ENCODE measurements at places on chromosomes 16 and 17.

GRCh38 chr16:17348042-17348783 is 122.5 kb downstream of the XYLT1 start:
- no peaks in the 10 kb centered on the region for H3K27me3 ChIP-seq
- peaks cover 91% of the 10 kb centered on the region for H3K4me1 ChIP-seq
- peak overlapping the region; percentile 96 for H3K27ac ChIP-seq
- no peak for DNase-seq
- no peak overlapping the region for H3K4me3 ChIP-seq

- DNase-seq: no peak
- H3K27ac ChIP-seq: no peak overlapping the region
- H3K36me3 ChIP-seq: peaks cover 2% of the 10 kb centered on the region
- no peak overlapping the region for H3K4me3 ChIP-seq
Measured at GRCh38 chr17:27518545-27519521, 62.6 kb downstream of the KSR1 start.

- no peak overlapping the region for H3K27ac ChIP-seq
- H3K27me3 ChIP-seq: no peaks in the 10 kb centered on the region
- H3K4me3 ChIP-seq: no peak overlapping the region
- no peak for DNase-seq
Measured at GRCh38 chr17:75693500-75694481, 26.7 kb downstream of the SAP30BP start.

DNA sequence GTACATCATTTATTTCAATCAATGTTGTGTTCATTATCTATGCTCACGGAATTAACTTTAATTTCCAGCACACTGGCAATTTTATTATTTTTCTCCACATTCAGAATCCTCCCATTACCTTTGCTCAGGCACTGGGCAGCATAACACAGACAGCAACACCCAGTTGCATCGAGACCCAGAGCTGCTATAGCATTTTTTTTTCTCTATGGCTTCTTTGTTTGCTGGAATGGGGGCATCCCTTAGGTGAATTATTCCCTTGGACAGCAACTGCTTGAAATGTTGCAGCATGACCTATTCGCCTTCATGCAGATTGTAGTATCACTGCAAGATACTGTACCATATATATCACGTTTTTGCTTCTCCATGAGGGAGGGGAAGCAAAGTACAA is 88.8 kb downstream of the CHD9NB start:
- no peaks in the 10 kb centered on the region for H3K4me1 ChIP-seq
- DNase-seq: no peak
- no peaks in the 10 kb centered on the region for H3K36me3 ChIP-seq
- H3K4me3 ChIP-seq: no peak overlapping the region
- H3K27ac ChIP-seq: no peak overlapping the region

DNA sequence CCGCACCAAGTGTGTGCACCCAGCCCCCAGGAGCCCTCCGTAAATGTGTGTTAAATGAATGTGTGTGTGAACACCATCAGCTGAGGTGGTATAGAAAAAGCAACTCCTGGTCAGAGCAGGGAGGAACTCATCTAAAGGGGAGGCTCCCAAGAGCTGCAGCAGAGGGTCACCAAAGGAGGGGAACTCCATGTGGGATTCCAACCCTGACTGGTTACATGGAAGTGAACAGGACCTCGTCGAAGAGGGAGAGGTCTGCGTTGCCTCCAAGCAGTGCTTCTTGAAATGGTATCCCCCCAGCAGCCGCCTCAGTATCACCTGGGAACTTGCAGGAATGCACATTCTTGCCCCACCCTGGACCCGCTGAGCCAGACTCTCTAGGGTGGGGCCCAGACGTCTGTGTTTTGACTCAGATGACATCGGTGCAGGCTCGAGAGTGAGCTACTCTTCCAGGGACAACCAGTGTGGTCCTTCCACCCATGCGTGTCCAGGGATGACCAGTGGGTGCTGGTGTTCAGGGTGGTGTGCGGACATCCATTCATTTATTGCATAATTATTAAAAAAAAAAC is 30.8 kb downstream of the ADCY9 start:
- H3K4me3 ChIP-seq: no peak overlapping the region
- H3K27ac ChIP-seq: no peak overlapping the region
- peaks cover 33% of the 10 kb centered on the region for H3K4me1 ChIP-seq
- DNase-seq: no peak
- H3K36me3 ChIP-seq: peaks cover 4% of the 10 kb centered on the region

DNA sequence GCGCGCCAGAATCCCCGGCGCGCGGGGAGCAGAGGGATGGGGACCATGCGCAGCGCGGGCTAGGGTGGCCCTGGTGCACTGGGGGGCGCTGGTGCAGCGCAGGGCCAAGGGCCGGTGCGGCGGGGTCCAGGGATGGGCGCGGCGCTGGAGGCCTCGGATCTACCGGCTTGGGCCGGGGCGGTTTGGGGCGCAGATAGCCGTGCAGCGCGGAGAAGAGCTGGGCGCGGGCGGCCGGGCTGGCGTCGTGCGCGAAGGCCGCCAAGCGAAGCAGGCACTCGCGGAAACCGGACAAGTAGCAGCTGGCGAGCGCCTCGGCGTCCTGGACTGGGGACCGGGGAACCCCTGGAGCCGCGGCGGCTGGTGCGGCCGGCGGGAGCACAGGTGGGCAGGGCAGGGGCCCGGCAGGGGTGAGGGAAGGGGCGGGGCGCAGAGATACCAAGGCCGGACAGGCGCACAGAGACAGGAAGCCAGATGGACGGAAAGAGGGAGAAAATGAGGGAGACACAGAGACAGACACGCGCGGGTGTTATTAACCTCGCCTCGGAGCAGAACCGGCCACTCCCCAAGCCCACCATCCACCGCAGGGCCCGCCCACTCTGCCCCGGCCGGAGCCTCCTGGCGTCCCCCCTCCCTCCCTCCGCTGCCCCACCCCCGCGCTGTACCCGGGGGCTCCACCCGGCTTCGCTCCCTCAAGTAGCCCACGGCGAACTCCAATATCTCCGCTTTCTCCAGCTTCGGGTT is 2.1 kb downstream of the HES7 start:
- peaks cover 77% of the 10 kb centered on the region for H3K4me1 ChIP-seq
- H3K27me3 ChIP-seq: peaks cover 50% of the 10 kb centered on the region
- no peak overlapping the region for H3K27ac ChIP-seq
- DNase-seq: peak; percentile 72
- peaks cover 7% of the 10 kb centered on the region for H3K36me3 ChIP-seq

- H3K27me3 ChIP-seq: no peaks in the 10 kb centered on the region
- no peak overlapping the region for H3K4me3 ChIP-seq
- no peaks in the 10 kb centered on the region for H3K36me3 ChIP-seq
Measured at GRCh38 chr16:3935921-3936320, 55.4 kb upstream of the CREBBP start.

DNA sequence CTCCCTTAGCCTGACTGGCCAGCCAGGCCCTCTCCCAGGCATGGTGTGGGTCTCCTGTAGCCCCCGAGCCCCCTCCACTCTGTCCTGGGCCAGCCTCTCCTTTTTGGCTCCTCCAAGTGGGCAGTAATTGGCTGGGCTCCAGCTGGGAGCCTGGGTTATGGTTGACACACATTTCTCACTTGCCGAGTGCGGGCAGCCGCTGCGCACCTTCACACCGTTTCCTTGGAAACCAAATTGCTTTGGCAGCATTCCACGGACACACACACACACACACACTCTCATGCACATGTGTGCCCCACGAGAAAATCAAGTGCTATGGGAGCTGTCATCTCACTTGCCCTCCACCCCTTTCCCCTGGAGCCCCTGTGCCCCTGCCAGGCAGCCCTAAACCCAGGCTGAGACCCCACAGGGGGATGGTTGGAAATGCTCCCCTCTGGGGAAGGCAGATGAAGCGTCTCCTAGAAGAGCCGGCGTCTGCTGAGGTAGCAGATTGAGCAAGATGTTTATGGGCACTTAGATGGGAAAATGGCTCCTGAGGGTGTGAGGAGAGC is 402.7 kb upstream of the TNRC6C start:
- no peaks in the 10 kb centered on the region for H3K36me3 ChIP-seq
- no peak overlapping the region for H3K4me3 ChIP-seq
- no peak overlapping the region for H3K27ac ChIP-seq
- no peaks in the 10 kb centered on the region for H3K4me1 ChIP-seq
- peaks cover 17% of the 10 kb centered on the region for H3K27me3 ChIP-seq

- DNase-seq: no peak
- peaks cover 21% of the 10 kb centered on the region for H3K4me1 ChIP-seq
- H3K4me3 ChIP-seq: no peak overlapping the region
- no peak overlapping the region for H3K27ac ChIP-seq
- no peaks in the 10 kb centered on the region for H3K36me3 ChIP-seq
Measured at GRCh38 chr17:3907483-3908216, 8.6 kb downstream of the P2RX1 start.

DNA sequence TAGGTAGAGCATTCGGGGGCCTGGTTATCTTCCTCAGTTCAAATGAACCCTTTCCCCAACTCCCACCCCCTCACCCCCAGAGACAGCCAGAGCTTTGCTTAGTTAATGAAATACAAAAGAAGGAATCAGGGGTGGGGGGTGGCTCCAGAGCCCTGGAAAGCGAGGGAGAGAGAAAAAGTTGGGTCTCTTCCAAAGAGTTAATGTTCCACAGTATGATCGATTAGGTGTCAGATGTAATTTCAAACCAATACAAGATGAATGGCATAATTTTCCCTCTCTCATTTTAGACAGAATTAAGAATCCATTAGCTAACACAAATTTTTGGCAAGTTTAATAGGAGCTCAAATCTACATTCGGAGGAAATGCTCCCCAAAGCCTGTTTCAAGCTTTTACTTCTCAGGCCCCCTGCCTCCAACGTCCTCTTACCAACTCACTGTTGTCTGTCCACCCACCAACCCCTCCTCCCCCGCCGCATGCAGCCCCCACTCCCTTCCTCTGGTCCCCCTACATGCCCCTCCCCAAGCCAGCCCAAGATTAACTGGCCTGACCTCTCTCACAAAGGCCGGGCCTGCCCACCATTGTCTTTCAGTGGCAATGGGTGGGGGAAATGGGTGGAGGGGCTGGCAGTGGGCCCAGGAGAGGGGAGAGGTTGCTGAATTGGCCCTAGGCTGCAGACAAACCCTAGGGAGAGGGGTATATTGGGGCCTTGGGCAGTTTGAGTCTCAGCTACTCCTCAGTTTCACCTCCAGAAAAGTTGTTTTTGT is 28.2 kb downstream of the NEUROD2 start:
- no peaks in the 10 kb centered on the region for H3K4me1 ChIP-seq
- H3K27me3 ChIP-seq: peaks cover 11% of the 10 kb centered on the region
- no peak for DNase-seq
- no peaks in the 10 kb centered on the region for H3K36me3 ChIP-seq
- H3K4me3 ChIP-seq: no peak overlapping the region
- H3K27ac ChIP-seq: no peak overlapping the region

DNA sequence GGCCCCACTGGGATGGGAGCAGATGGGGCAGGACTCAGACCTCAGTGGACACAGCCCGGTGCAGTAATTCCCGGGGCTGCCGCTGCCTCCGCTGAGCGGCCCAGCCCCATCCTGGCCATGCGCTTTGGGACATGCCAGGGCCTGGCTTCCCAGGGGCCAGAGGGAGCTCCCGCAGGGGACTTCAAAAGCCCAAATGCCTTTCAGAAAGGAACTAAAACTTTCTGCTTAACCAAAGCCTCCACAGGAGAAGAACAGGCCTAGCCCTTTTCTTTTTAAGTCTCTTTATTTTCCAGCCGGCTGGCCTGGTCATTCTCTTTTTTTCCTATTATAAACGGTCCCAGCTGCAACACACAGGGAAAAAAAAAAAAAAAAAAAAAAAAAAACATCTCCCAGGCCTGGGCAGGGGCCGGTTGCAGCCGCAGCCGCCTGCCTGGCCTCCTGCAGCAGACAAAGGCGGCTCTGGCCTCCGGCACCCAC is 10.7 kb upstream of the ZNF423 start:
- no peak overlapping the region for H3K4me3 ChIP-seq
- no peak overlapping the region for H3K27ac ChIP-seq
- peaks cover 9% of the 10 kb centered on the region for H3K27me3 ChIP-seq
- no peaks in the 10 kb centered on the region for H3K4me1 ChIP-seq
- no peaks in the 10 kb centered on the region for H3K36me3 ChIP-seq

DNA sequence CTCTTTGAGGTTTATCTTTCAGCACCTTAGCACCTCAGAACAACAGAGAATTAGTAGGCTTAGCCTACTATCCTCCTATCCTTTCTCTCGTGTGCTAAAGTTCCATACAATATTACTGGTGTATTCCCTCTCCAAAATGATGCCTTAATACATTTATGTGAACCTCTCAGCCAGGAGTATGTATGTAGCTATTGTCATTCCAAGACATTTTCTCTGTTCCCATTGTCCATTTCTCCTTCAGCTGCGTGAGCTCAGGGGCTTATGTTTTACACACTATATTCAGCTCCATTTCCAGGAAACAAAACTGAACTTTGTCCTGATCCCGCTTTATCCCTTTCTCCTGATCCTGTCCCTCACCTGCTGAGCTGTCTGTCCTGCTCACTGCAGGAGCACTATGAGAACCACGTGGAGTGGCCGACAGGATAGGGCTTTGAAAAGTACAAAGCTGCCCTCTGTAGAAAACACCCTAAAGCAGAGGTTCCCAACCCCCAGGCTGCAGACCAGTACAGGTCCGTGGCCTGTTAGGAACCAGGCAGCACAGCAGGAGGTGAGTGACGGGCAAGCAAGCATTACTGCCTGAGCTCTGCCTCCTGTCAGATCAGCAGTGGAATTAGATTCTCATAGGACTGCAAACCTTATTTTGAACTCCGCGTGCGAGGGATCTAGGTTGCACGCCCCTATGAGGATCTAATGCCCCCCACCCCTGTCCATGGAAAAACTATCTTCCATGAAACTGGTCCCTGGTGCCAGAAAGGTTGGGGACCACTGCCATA is 55.7 kb downstream of the CENPV start:
- no peak overlapping the region for H3K27ac ChIP-seq
- H3K27me3 ChIP-seq: no peaks in the 10 kb centered on the region
- H3K4me1 ChIP-seq: peaks cover 18% of the 10 kb centered on the region
- peaks cover 4% of the 10 kb centered on the region for H3K36me3 ChIP-seq
- DNase-seq: no peak
- H3K4me3 ChIP-seq: no peak overlapping the region

DNA sequence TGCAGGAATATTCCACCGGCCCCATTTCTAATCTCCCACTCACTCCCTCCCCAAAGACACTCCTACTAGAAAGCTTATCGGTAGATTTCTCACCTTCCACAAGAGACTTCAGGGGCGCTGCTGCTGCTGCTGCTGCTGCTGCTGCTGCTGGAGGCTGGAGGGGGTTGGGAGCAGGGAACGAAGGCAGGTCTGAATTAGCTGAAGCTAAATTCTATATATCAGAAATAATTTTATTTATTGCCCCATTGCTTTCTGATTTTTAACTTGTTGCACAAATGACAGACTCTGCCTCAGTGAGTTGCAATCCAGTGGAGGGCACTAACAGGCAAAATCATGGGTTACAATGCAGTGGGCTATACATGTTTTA is 25.8 kb upstream of the HLF start:
- peak overlapping the region; percentile 76 for H3K4me3 ChIP-seq
- H3K27ac ChIP-seq: no peak overlapping the region
- no peaks in the 10 kb centered on the region for H3K36me3 ChIP-seq
- peaks cover 16% of the 10 kb centered on the region for H3K4me1 ChIP-seq

GRCh38 chr17:64411999-64412771 is 21.5 kb upstream of the PECAM1 start:
- H3K36me3 ChIP-seq: no peaks in the 10 kb centered on the region
- H3K4me3 ChIP-seq: peak overlapping the region; percentile 29
- H3K27me3 ChIP-seq: no peaks in the 10 kb centered on the region
- DNase-seq: no peak
- H3K27ac ChIP-seq: no peak overlapping the region
- peaks cover 31% of the 10 kb centered on the region for H3K4me1 ChIP-seq
